ENCODE measurements at places on chromosomes 16 and 17.

- no peak for DNase-seq
These were observed 50.8 kb downstream of the TOM1L2 start for GRCh38 chr17:17921192-17922069.

GRCh38 chr17:60563743-60564142, 36.2 kb upstream of the PPM1D start:
- DNase-seq = no peak

DNA sequence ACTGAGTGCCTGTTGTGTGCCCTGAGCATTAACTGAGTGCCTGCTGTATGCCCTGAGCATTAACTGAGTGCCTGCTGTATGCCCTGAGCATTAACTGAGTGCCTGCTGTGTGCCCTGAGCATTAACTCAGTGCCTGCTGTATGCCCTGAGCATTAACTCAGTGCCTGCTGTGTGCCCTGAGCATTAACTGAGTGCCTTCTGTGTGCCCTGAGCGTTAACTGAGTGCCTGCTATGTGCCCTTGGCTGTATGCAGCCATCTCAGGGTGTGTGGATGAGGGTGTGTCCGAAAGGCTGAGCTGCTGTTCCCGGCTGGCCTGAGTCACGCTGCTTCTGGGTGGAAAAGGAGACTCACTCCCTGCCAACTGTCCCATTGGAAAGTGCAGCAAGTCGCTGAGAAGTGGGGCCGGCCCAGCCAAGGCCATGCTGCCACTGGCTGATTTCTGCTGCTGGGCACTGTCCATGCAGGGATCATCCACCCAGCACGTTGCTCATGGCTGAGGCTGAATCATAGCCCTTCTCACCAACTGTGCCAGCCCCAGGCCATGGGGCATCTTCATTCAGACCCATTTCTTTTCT, 113.8 kb downstream of the OR1D5 start:
- no peak for DNase-seq

GRCh38 chr17:82153295-82153691, 55.3 kb upstream of the FASN start:
- no peak for DNase-seq

- DNase-seq = no peak
These were observed 186.5 kb downstream of the KATNIP start for GRCh38 chr16:27736431-27736830.

- DNase-seq = no peak
These were observed 338.3 kb downstream of the BCAS3 start for GRCh38 chr17:61015966-61016365.

GRCh38 chr16:55832773-55833691, at the start of gene CES1:
TSS of gene CES1 (minus strand) at chr16:55833096. CDS start at chr16:55833055, 41 bp downstream.
- DNase-seq = no peak

DNA sequence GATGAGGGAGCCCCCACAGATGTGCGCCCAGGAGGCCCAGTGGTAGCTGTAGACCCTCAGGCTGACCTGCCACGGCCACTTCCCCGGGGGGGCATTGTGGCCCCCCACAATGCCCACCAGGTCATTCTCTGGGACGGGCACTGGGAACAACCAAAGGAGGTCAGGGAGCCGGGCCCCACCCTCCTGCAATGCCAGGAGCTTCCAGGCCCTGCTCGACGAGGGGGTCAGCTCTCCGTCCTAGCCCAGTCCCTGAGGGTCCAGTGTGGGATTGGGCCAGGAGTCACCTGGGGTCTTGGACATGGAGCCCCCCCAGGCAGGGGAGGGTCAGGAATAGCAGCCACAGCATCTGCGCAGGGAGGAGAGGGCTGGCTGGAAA, 7.0 kb downstream of the TPSD1 start:
- DNase-seq = no peak

GRCh38 chr16:58582133-58582532, 47.5 kb downstream of the CNOT1 start:
- no peak for DNase-seq

DNA sequence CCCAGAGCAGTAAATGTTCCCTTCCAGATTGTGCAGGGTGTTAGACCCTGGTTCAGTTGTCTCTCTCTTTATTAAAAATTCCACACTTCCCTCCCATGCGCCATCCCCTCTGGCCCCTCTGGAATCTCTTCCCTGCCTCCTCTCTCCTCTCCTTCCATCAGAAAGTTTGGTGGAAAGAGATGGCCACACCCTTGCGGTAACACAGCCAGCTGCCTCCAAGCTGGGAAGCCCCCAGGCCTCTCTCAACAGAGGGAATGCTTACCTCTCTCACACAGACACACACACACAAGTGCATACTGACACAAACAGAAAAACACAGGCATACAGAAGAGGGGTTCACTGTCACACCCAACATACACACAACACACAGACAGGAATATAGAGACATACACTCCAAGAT, 220.5 kb downstream of the C16orf78 start:
- no peak for DNase-seq

DNA sequence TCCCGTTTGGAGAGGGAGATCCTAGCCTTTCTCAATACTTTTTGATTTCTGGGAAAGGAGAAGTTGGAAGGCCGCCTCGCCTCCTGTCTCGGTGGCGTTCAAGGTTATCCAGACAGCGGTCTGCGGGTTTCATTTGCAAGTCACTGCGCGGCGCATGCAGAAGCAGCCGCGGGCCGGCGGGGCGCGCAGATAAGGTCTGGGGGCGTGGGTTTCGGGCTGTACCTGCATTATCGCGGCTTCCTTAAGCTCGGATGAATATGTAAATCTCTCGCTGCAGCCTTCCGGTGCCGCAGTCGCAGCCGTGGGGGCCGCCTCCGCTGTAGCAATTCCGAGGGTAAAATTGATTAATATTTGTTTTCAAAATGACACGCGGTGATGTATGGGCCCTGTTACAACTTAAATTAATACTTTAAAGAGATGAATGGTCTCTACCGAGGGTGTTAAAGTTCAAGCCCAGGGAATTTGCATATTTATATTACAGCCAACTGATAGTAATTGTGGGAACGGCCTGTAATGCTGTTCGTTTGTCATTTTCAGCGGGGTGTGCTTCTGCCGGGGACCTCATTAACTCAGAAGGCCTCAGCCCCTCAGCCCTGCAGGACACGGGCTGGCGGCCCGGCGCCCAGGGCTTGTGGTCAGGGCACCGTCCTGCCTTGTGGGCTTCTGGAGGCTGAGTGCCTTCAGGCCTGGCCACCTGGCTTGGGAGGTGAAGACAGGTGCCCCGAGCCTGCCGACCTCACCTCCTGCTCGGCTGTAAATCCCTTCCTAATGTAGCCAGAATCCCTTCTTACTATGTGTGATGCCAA, 99.4 kb downstream of the CYLD start:
- DNase-seq = no peak

DNA sequence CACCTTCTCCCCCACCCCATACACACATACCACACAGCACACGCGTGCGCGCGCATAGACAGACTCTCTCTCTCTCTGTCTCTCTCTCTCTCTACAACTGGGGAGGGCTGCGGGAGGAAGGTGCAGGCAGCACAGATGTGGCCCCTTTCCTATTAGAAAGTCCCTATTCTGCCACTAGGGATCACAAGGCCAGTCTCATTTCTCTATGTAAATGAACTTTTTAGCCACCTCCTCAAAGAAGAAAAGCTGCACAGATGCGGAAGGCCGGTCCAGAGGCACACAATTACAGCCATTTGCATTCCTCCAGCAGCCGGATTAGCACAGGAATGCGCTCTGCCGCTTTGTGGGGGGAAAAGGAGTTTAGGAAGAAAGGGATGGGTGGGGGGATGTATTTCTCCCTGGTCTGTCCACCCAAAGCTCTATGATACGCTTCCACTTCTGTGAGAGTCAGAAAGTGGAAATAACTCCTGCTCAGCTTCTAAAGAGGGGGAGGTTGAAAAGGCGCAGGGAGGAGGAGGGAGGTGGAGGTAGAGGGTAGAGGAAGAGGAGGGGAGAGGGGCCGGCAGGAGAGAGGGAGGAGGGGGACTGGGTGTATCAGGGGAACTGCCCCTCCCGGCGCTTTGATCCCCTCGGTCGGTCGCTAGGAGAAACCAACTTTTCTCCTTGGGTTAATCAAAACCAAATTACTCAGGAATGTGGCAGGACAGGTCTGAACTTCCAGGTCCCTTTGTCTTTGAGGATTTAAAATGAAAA, 11.7 kb downstream of the ZFHX3 start:
- DNase-seq = no peak

GRCh38 chr17:65633146-65633881, 71.9 kb upstream of the AXIN2 start:
- DNase-seq = no peak

GRCh38 chr16:74580833-74581232, 26.1 kb downstream of the GLG1 start:
- no peak for DNase-seq

DNA sequence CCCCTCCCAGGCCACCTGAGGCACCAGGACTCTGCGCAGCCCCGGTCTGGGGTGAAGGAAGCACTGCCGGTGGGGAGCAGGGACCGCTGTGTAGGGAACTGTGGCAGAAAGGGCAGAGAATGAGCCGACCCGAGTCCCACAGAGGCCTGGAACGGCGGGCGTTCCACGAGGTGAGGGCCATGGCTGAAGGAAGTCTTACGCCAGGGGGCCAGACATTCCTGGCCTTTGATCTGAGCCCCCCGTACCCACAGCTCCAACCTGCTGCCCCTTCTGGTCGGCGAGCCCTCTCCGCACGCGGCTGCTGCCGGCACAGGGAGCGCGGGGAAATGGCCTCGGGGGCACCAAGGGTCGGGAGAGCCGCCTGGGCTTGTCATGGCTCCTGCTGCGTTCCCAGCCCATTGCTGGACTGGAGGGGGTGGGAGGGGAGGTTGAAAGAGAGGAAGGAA, 1.4 kb upstream of the WNT3 start:
- no peak for DNase-seq

GRCh38 chr17:2222901-2223616, 80.5 kb downstream of the SMG6 start:
- DNase-seq = no peak

- DNase-seq = no peak
These were observed 45.8 kb downstream of the RTN4RL1 start for GRCh38 chr17:1979182-1979985.

DNA sequence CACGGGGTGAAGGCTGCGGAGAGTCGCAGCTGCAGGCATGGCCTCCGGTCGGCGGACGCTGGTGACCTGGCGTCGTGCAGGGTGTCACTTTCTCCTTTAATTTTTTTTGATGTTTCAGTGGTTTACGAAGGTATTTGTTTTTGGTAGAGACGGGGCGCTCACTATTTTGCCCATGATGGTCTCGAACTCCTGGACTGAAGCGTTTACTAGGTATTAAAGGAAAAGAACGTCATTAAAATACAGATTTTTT, 17.1 kb downstream of the ZNF213 start:
- no peak for DNase-seq
